ENCODE measurements at places on chromosomes 3 and 15.

DNA sequence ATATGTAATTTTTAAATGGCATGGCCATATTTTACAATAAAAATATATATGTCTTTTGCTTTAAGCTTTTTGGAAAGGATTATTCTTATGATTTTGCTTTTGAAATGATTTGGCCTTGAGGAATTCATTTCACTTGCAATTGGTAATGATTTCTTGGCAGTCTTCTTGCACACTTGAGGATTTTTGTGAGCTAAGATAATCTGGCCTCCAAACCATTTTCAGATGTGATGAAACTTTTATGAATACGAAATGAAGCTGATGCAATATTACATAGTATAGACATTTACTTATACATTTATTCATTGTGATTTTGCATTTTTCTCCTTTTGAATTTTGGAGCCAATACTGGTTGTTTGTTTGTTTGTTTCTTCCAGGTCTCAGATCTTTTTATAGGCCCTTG is 6.4 kb upstream of the SH2D7 start:
- no peak for DNase-seq

GRCh38 chr3:144564011-144564410 is 592.4 kb downstream of the DIPK2A start:
- DNase-seq: no peak

- DNase-seq: no peak
These were observed 56.7 kb upstream of the NUDT16 start for GRCh38 chr3:131324923-131325322.

DNA sequence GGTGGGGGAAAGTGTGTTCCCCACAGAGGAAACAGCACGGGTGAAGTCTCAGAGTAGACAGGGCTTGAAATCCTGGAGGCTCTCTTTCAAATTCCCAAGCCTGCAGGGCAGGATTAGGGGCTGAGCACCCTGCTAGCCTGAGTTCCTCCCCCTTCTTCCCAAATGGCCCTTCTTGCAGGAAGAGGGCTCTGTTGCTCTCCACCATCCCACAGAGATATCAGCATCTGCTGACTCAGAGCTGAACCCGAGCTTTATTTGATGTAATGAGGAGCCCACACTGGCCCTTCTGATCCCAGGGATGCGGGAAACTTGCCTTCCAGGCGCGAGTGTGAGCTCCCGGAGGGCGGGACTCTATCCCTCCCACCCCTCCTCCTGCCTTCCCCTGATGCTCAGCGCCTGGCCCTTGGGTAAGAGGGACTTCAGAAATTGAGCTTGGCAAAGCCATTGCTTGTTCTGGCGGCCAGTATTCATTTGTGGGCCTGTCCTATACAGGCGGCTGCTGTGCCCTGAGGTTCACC is 1.4 kb upstream of the STRA6 start:
- DNase-seq: no peak

DNA sequence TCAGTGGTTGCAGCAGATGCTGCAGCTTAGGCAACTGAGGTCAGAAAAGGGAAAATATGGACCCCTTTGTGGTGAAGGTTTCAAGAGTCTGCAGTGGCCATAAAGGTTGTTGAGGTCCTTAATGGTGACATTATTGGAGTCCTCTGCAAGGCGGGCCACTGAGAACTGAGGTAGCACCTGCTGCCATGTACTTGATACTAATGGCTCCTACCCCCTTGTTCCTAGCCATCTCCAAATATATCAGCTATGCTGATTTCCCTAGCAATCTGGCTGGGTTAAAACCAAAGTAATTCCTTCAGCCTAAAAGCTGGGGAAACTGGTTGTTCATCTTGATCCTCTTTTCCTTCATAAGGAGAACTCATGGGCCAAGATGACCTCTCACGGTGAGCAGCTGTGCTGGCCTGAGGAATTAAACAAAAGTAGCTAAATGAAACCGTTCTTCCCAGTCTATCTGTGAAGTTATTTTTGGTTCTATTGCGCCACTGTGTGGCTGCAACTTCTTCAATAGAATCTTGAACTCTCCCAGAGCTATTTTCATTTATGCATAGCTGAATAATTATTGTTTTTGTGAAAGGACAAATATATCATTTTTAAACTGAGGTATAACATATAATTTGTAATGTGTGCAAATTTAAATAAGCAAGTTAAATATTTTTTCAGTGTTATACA is 76.1 kb upstream of the PLSCR4 start:
- no peak for DNase-seq

GRCh38 chr15:100234158-100235029 is 107.4 kb downstream of the ADAMTS17 start:
- DNase-seq: no peak

GRCh38 chr3:148367756-148368155 is 329.9 kb upstream of the AGTR1 start:
- no peak for DNase-seq

DNA sequence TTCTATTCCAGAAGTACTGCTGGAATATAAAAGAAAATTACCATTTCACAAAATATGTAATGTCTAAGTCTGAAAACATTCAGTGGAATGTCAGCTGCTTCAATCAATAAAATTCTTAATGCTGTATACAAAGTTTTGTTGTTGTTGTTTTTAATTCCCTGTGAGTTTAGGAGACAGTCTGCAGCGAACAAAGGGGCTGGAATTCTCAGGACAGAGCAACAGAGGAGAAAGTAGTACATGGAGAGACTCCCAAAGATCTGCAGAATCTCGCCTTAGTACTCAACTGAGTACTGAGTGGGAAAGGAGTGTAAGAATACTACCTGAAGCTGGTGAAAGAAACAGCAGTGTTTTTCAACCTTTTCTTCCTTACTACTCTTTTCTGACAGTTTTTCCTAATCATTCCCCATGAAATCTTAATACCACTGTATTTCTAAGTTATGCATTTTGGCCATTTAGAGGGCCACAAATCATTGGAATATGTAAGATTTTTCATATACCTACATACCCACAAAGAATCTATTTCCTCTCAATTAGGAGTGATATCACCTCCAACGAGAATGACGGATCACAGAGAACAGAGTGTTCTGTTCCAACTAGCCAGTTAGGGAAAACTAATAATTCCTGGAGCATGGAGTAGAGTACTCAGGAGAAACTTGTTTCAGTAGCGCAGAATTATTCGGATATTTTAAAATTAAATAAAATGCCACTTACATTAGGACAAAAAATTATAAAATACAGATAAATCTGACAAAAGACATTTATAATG is 16.0 kb downstream of the ANKRD28 start:
- no peak for DNase-seq
